Lung microvascular endothelial cell (primary cell): ENCODE measurements at places on chromosomes 7 and 10. TPM values are rescaled to one million over a fixed set of nuclear protein-coding genes. Genes with fewer than 3 reads are reported as not detected.

DNA sequence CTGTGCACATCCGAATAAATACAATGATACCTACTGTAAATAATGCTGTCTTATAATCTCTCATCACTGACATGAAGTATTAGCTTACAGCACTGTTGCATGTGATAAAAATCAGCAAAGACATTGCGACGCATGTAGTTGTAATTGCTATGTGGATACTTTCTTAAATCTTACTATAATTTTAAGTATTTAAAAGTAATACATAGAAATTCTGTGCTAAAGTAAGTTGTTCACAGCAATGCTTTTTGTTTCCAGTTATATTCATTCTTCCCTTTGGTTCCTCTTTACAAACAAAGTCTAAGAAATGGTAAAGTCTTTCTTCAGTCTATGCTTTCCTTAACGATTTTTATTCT, 113.7 kb upstream of the DGKB start:
- no peak for DNase-seq

DNA sequence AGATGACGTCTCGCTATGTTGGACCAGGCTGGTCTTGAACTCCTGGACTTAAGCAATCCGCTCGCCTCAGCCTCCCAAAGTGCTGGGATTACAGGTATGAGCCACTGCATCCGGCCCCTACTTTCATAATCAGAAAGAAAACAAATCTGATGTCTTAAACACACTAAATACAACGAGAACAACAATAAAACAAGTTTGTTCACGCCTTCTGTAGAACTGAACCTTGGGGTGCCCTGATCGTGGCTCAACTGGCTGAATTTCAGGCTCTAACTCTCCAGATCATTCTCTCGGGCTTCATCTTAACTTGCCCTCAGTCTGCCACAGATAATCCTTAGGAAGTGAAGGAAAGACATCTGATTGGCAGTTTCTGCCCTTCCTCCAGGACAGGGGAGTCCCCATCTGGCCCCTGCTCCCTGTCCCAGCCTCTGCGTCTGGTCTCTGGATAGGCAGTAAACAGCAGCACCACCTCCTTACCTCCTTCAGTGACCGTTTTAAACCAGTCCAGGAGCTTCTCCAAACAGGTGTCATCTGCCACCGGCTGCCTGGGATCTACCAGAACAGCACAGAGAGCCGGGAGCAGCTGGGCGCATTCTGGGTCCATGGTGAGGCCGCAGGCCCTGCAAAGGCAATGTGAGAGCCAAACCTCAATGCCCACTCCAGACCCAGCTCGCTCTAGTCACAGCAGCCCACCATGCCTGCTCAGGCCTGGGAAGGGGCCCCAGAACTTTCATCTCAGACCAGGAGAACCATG, 1.3 kb downstream of the BRAT1 start:
- DNase-seq: no peak

ITPRID1 gene
- total RNA-seq: not detected in 2 replicates

UCN3 gene
- not detected in 2 replicates for total RNA-seq

GRCh38 chr10:103054621-103055020, 136.5 kb downstream of the CNNM2 start:
- no peak for DNase-seq

- DNase-seq: peak; percentile 82
Observed at GRCh38 chr10:29841724-29842649, 207.2 kb upstream of the SVIL start.

- DNase-seq: no peak
Observed at GRCh38 chr10:69815104-69815503, 13.4 kb downstream of the COL13A1 start.
